ENCODE measurements at places on chromosomes 13 and 19.

- no peak for DNase-seq
Measured at GRCh38 chr19:18475762-18476331, 37.9 kb upstream of the ISYNA1 start.

DNA sequence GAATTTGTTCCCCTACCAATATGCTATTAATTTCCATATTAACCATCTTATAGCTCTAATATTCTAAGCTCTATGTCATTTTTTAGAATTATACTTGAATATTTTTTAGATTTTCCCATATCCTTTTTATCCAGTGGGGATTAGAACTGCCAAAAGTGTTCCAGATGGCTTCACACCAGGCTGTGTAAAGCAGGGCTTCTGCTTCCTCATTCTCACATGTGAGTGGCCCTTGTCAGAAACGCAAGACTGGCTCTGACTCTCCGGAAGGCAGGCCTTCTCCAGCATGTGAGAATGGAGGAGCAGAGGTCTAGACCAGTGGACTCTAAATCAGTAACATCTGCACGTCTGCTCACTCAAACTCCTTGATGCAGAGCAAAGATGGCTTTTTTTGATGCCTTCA is 650.1 kb downstream of the FGF9 start:
- DNase-seq = no peak

DNA sequence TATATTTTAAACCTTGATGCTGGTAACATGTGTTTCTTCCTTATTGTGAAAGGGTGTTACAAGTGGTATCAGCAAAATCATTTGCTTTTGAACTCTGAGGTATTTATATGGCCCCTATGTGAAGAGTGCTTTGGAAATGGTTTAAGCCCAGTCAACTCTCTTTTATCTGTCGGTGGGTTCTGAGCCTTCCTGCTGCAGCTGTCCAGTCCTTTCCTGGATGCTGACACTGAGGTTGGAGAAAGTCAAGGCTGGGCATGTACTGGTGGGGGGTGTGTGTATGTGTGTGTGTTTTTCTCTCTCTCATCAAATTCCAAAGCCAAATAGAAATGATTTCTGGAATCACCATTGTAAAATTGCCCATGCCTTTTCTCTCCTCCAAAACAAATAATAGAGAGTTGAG is 221.2 kb downstream of the LMO7 start:
- DNase-seq = no peak

GRCh38 chr13:100349594-100349993 is 239.0 kb downstream of the GGACT start:
- DNase-seq = no peak

DNA sequence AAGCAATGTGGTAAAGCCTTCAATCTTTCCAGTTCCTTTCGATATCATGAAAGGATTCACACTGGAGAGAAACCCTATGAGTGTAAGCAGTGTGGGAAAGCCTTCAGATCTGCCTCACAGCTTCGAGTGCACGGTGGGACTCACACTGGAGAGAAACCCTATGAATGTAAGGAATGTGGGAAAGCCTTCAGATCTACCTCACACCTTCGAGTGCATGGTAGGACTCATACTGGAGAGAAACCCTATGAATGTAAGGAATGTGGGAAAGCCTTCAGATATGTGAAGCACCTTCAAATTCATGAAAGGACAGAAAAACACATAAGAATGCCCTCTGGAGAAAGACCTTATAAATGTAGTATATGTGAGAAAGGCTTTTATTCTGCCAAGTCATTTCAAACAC is 15.6 kb upstream of the ZNF763 start:
- no peak for DNase-seq

DNA sequence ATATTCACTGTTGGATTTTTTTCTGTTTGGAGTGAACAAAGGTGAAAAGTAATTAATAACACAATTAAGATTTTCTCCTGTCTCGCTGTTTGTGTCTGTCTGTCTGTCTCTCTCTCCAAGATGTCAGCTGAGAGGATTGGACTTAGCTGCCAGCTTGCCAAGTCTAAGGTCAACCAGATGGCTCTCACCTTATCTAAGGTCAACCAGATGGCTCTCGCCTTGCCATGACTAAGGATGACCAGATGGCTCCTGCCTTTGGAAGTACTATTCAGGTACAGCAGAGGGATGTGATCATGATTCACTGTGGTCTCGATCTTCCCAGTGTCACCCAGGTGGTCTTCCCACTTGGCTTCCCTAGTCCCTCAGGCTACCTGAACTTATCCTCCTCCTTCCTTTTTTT is 1436.4 kb downstream of the UQCRFS1 start:
- DNase-seq = no peak

DNA sequence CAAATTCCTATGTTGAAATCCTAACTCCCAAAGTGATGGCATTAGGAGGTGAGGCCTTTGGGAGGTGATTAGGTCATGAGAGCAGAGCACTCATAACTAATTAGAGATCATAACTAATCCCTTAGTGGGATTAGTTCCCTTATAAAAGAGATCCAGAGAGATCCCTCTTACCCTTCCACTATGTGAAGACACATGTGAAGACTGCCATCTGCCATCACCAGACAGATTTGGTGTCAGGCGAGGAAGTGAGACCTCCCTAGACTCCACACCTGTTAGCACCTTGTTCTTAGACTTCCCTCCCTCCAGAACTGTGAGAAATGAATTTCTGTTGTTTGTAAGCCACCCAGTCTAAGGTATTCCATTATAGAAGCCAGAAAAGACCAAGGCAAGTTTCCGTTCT is 112.2 kb downstream of the NDFIP2 start:
- DNase-seq = no peak

DNA sequence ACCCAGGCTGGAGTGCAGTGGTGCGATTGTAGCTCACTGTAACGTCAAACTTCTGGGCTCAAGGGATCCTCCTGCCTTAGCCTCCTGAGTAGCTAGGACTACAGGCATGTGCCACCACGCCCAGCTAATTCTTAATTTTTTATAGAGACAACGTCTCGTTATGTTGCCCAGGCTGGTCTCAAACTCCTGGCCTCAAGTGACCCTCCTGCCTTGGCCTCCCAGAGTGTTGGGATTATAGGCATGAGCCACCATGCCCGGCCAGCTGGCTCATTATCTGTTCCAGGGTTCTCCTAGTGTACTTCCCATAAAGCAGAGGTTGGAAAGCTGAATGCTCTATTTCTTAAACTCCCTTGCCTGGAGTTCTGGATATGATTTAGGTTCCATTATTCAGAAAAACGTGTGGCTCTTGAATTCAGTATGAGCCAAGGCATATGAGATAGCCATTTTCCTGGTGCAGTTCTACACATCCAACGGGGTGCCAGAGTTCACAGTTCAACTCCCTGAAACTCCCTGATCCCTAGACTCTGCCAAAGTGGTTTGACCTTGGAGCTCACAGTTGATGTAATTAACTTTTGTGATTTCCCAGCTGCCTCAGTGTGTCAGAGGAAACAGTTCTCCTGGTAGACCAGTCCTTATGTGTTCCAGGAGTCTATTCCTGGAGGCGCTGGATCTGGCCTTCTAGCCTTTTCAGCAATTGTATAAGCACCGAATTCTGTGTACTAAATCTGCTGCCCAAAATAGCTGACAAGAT is 21.6 kb downstream of the GPR183 start:
- DNase-seq = no peak

DNA sequence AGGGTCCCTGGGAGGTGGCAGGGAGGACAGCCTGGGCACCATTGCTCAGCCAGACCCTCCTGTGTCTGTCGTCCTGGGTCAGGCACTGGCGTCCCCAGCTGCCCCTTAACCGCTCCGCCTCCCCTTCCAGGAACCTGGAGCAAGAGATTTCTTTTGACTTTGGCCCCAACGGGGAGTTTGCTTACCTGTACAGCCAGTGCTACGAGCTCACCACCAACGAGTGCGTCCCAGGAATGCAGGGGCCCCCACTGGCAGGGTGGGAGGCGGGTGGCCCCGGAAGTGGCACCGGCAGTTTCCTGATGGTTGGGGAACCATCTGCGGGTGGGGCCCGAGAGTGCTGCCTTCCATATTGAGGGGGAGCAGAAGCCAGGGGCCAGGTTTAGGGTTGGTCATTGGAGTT is 13.0 kb downstream of the PRKCSH start:
- no peak for DNase-seq

- DNase-seq = no peak
Measured at GRCh38 chr19:49830766-49831165, 12.7 kb downstream of the MED25 start.

GRCh38 chr13:29640665-29641064 is 45.2 kb upstream of the SLC7A1 start:
- no peak for DNase-seq

GRCh38 chr19:29267701-29268100 is 54.8 kb upstream of the UQCRFS1 start:
- DNase-seq = no peak

DNA sequence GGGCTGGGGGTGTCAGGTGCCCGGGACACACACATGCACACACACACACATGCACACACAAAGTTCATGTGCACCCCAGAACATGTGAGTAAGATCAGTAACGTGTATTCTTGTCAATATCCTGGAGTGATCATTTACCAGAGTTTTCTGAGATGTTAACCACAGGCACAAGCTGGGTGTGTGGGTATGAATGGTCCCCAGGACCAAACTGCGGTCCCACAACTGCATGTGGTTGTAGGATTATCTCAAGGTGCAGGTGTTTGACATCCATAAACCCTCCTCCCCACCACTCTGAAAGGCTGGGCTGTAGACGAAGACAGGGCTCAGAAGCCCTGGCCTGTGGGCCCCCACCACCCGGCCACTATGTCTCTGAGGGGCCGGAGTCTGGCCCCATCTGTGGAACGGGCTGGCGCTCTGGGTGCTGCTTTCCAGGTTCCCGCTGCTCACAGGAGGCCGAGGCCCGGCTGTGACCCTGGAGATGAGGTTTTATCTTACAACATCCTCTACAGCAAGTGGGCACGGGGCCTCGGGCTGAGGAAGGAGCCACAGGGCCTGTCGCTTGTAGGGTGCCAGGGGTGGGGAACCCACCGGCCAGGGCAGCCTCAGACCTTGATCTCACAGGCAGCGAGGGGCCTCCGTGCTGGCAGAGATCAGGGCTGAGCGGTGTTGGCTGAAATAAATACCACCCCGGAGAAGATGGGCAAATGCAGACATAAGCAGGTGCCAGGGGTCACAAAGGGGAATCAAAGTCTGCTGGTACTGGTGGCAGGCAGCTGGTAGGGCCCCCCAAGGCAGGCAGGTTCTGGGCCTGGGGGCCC is 4.3 kb downstream of the F2RL3 start:
- DNase-seq = no peak

- DNase-seq = no peak
Measured at GRCh38 chr13:42600943-42601342, 27.0 kb downstream of the TNFSF11 start.

GRCh38 chr13:97125810-97126738 is 96.1 kb upstream of the MBNL2 start:
- no peak for DNase-seq

DNA sequence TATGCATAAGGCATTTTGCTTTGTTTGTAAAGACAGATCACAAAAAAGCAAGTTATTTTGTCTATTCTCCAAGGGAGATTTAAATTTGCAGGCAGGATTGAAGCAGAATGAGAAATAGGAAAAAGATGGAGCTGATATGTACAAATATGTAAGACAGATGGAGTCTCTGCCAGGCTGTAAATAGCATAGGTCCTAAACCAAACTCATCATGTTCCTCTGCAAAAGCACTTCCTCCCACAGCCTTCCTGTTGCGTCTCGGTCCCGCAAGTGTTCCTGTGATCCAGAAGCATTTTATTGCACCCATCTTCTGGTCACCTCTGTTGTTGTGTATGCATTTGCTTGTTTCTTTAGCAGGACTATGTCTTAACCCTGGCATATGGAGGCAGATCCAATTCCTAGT is 95.7 kb upstream of the CLDN10 start:
- DNase-seq = no peak

- no peak for DNase-seq
Measured at GRCh38 chr13:106879806-106880205, 311.9 kb upstream of the ARGLU1 start.

GRCh38 chr13:112638157-112638750 is 50.3 kb upstream of the TUBGCP3 start:
- no peak for DNase-seq

GRCh38 chr19:3137119-3137518 is 1.3 kb downstream of the GNA15 start:
- DNase-seq = no peak

DNA sequence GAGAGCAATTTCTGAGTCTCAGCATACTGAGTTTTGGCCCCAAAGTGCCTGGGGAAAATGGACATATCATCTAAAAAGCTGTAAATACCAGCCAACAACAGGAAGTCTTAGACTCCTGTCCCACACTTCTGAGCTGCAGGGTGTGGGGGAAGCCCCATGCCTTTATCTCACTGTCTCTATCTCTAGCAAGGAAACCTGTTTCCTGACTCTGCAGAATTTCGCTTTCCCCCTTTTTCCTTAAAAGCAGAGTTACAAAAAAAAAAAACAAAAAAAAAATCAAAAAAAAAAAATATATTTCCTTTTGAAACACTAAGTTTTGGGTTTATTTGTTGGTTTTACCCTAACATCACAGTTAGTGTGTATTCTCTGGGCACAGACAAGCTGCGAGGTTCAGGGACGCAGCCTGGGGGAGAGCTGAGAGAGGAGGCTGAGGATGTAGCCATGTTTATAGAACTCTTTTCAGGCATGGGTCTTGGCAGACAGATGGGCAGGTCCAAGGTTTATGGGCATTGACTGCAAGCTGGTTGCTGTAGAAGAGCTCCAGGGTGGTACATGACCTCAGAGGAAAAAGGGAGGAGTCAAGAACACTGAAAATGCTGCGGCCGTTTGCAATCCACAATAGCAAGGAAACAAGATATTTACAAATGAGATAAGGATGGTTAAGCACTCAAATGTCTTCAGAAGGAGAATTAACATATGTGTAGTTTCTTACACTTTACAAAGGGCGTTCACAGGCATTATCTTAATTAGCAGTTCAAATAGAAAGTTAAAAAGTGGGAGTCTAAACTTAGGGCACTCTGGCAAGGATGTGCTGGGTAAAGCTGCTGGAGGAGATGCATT is 4.9 kb downstream of the MBNL2 start:
- DNase-seq = no peak

- no peak for DNase-seq
Measured at GRCh38 chr19:30131246-30131645, 189.2 kb downstream of the URI1 start.

DNA sequence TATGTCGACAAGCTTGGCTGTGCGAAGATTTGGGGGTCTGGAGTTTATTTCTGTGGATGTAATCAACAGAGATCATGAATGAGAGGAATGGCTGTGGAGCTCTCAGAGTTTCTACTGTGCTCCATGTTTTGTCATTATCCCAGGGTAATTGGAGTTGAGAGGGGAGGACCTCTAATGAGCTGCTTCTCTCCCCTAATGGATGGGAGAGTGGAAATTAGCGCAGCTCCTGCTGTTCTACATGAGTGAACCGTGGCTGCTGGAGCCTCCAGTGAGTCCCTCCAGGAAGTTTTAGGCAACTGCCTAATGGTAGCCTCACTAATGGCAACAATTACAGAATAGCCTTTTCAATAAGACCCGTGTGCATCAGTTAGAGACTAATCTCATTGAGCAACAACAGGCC is 31.3 kb upstream of the FGF9 start:
- DNase-seq = no peak

DNA sequence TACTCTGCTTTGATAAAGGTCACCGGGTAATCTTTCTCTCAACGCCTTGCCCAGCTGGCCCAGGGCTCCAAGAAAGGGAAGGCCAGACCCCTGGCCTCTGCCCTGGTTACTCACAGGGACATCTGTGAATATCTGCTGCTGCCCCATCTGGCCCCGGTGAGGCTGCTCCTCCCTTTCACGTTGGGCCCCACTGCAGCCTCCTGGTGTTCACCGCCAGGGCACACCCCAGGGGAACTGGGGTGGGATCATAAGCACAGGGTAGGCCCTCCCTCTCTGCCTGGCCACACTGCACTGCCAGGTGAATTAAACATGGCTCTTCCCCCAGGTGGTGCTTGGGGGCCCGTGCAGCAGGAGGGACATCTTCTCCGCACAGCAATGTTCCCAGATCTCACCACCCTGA is 12.7 kb downstream of the LAIR1 start:
- no peak for DNase-seq

- peak; percentile 18 for DNase-seq
Measured at GRCh38 chr19:6126335-6126974, 9.0 kb upstream of the ACSBG2 start.

All from NCI-H1694 (cell line).